ENCODE measurements at places on chromosomes 3 and 15. TPM values are rescaled to one million over a fixed set of nuclear protein-coding genes. Genes with fewer than 3 reads are reported as not detected.

CPLX3 gene
- total RNA-seq, result 1.2 TPM

CMTM8 gene
- 5.7 TPM for total RNA-seq

STAC gene
- 0.30 TPM for total RNA-seq

SLC9A9 gene
- total RNA-seq, result 4.9 TPM

CCNB2 gene
- 0.55 TPM for total RNA-seq

DNA sequence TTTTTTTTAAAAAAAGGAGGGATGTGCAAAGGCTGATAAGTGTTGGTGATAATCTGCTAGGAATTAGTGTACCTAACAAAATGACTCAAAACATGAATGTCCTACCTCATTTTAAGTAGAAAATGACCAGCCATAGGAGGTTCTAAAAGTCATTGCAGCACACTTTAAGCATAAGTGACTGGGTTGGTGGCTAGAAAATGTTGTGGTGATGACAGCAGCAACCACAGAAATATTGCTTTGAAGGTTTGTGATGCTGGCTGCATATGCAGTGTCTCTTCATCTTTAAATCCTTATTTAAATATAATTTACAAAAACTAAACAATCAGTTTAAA is 55.2 kb downstream of the CMSS1 start:
- DNase-seq, result no peak

DNA sequence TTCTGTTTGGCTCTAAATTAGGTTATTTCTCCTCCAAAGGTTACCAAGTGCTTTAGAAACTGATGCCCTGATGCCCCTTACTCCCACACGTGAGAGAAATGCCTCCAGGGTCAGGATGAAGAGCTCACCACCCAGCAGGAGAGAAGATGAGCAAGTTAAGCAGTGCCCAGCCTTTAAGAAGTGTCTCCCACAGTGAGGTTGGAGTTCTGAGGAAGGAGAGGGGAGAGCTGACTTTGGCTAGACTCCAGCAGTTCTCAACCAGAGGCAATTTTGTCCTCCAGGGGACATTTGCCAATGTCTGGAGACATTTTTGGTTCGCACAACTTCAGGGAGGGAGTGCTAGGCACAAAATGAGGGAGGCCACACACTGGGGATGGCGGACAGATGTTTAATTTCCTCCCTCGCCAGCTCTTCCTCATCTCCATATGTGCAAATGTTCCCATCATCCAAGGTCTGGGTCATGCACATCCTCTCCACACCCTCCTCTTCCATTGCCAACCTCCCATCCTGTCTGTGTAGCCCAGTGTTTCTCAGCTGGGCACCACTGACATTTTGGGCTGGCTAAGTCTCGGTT is 50.6 kb upstream of the SLC7A14 start:
- no peak for DNase-seq

- DNase-seq, result no peak
Observed at GRCh38 chr15:88419830-88420229, 47.4 kb downstream of the MRPL46 start.

GRCh38 chr3:196057760-196058331 is 24.0 kb downstream of the TFRC start:
- no peak for DNase-seq

DNA sequence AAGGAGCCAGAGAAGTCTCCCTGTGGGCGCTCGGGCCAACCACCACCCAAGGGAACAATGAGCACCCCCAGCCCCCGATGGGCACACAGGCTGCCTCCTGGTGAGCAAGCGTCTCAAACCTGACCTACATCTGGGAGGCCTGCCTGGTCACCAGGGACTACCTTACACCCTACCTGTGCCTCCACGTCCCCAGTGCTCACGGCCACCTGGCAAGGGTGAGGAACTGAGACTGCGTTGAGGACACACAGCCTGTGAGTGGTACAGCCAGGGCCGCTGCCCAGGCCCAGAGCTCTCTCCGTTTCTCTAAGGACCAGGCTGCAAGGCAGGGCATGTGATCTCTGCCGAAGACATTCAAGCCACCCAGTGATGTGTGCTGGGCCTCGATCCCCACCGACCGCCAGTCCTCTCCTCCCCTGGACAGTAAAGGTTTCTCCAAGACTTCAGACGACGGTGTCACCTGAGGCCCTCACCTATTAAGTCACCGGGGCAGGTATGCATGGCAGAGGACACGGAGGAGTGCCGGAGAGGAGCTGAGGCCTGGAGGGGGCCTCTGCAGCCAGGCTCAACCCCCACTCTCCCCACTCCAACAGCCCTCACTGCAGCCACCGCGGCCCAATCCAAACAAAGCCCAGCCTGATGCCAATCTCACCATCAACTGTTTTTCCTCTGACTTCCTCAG is 2.8 kb downstream of the GOLGA8A start:
- no peak for DNase-seq

DNA sequence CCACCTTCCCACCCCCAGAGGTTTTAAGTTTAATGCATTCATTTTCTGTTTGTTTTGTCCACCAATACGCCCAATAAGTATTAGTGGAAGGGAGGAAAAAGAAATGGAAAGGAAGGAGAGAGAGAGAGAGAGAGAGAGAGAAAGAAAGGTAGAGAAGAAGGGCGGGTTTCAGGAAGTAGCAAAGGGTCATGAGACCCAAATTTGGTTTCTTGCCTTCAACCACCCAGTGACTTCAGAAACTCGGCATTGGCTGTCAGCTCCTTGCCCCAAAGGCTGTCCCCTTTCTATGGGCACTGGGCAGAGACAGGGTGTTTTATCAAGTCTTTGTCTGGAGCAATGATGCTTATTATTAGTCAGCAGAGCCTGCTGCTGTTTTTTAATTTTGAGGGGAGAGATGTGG is 13.5 kb upstream of the NR1D2 start:
- no peak for DNase-seq
